Activated CD8-positive, alpha-beta T cell treated with anti-CD3 and anti-CD28 coated beads for 36 hours (primary cell): ENCODE measurements at places on chromosomes 4 and X. TPM values are rescaled to one million over a fixed set of nuclear protein-coding genes. Genes with fewer than 3 reads are reported as not detected.

DNA sequence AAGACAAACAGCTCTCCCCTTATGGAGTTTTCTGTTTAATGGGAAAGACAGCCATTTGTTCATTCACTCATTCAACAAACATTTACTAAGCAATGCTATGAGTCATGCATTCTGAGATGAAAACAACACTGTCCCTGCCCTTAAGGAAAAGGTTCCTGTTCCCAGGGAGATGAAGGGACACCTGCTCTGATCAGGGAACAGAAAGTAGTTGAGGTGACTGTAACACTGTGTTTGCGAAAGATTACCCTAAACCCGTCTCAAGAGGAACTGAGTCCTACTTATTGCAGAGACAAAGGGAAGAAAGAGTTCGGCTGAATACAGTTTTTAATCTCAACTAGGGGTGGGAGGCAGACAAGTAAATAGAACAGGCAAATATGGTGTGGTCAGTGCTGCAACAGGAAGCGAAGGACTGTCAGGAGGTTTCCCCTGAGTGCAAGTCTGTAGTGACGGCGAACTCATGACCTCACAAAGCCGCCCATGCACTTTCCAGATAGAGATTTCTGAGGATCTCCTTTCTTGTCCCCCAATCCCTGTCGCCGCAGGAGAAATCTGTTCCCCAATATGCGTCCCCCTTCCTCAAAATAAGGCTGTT, 712 bp downstream of the STX18 start:
- DNase-seq: peak; percentile 68

DNA sequence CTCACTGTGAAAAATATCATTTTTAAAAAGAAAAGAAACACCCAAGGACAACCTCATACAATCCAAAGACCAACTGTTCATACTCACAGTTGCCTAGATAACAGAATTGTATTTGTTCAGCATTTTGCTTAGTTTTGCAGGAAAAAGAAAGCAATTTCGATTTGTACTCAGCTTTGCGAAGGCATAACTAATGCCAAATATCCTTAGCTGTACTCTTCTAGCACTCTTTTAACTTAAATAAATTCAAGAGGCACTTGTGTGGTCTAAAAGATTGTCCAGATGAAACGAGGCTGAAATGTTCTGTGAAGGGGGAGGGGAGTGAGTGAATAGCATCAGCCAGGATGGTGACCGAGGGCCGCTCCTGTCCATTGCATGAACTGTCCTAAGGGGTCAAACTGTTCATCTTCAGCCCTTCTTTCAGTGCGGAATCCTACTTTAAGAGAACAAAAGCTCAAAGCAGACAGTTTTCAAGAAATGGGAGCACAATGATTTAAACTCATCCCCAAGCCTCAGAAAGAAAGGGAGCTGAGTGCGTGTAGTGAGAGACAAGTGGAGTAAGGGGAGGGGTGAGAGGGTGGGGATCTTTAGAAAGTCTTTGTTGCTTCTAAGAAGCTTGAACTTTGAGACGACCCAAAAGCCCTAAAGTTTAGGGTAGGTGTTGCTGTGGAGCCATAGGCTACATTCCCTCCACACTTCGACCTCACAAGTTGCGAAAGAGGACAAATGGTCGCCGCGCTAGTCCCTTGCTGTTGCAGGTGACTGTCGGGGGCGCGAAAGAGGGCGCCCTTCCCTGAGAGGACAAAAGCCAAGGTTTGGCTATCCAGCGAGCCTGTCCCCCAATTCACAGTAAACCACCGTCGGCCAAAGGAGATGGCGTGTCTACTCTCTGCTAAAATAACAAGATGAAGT, 4.0 kb upstream of the NEUROG2 start:
- peak; percentile 33 for DNase-seq

DNA sequence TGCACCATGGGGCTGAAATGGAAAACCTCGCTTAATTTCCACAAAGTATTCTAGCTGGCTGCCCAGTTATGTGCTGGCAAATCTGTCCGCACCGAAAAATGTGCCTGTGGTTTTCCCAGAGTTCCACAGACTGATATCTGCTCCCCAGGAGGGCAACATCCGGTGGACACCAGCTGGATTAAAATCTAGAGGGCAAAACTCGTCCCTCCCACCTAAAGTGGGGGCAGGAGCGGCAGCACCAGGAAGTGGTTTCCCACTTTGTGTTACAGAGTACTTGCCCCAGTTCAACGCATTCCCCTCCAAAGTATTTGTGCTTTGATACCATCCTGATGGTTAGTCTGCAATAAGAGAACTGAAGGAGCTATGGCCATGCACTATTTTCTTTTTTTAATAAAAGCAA, 187.6 kb downstream of the TSPAN5 start:
- no peak for DNase-seq

DNA sequence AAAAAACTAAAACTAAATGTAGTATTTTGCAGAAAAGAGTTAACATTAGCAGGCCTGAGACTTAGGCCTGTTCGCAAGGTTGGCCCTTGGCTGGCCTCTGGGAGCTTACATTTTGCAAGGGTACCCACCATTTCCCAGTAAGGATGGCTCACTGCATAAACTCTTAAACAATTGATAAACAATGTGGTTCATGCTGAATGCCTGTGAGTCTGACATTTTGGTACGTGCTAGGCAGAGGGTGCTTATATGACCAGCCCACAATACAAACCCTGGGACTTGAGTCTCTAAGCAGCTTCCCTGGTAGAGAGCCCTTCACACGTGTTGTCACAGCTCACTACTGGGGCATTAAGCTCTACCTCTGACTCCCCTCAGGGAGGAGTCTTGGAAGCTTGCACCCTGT, 7.4 kb downstream of the PRPS2 start:
- no peak for DNase-seq

DNA sequence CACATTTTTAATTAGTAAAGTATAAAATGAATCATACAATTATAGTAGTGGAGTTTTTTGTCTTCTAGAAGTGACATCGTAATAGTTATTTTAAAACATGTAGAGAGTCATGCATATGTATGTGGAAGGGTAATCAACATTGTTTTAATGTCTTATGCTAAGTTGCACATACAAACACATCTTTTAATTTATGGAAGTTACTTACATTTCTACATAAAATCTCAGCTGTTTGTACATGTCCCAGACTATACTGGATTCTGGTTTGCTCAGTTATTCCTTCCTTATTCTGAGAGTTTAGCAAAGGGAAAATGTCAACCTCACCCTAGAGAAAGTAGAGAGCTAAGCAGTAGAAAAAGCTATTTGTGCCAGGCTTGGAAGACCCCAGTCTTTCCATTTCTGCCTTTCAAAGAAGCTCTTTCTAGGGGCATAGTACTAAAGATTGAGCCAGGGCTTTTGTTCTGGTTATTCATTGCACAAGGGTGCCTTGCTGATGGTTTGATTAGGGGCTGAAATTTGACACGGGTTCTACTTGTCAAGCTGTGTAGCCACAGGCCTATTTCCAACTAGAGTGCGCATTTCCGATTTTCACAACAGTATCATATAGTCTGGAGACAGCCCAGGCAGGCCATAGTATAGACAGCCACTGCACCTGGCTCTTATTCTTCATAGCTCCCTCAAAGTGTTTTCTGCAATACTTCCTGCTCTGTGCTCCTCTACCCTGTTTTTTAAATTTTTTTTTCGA, 106.3 kb downstream of the RPA4 start:
- DNase-seq: no peak

DNA sequence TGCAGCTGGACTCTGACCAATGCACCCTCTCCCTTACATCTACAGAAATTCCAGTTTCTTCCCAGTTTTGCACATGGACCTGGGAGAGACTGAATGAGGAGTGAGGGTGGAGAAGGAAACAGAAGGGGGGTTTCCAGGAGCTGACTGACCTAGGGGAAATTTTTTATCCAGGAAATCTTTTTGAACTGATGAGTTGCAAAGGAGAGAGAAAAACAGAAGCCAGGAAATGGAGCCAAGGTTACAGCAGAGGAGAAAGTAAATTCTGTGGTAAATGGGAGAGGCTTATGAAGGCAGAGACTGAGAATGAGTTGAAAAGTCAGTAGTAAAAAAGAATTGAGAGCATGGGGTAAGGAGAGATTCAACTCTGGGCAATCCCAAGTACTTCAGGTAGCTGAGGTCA, 192.8 kb downstream of the SMIM20 start:
- no peak for DNase-seq

GRCh38 chr4:148868191-148868590, 426.0 kb upstream of the NR3C2 start:
- no peak for DNase-seq

DNA sequence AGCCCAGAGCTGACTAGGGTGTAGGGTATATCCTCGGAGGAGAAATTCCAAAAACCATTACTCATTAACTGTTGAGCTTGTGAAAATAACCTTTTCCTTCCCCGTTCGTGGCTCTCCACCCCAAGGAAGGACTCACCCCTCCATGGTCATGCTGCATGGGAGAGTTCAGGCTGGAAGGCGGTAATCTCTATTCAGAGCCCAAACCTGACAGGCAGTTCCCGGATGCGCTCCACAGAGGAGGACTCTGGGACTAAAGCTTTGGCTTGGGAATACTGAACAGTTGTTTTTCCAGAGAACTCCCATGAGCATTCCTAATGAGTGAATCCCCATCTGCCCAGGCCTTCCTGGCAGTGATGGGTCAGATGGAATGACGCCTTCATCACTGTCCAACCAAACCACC, 125.4 kb downstream of the BCOR start:
- DNase-seq: no peak

- DNase-seq: no peak
Measured at GRCh38 chr4:21664355-21664754, 284.2 kb downstream of the KCNIP4 start.

DNA sequence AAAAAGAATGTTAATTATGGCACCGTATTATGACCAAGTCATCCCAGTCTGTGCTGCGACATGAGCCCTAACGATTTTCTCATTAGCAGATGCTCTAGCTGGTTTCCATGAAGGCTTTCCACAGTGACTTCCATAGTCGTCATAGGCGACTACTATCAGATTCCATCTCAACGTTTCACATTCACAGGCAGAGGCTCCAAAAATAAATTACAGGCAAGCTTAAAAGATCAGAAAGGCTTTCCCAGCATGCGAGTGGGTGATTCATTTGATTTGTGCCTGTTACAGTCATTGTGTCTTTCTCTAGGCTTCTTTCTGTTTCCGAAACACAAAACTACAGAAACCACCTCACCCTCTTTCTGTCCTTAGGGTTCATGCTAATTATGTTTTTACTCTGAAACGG, 43.2 kb downstream of the PALLD start:
- DNase-seq: no peak

DNA sequence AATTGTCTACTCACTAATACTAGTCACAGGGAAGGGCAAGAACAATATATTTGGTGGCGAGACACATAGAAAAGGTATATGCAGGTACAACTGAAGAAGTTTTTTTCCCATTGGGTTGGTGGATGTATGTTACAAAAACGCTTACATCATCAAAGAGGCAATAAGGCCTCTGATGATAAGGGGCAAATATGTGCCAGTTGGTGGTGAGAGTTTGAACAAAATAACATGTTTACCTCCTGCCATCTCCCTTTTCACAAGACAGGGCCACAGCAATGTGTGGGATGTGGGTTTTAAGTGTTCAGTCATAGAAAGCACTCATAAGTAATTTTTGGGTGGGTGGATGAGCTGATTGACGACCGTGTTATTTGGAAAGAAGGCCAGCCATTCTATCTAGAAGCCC, 41.7 kb downstream of the PAGE2 start:
- DNase-seq: no peak

DNA sequence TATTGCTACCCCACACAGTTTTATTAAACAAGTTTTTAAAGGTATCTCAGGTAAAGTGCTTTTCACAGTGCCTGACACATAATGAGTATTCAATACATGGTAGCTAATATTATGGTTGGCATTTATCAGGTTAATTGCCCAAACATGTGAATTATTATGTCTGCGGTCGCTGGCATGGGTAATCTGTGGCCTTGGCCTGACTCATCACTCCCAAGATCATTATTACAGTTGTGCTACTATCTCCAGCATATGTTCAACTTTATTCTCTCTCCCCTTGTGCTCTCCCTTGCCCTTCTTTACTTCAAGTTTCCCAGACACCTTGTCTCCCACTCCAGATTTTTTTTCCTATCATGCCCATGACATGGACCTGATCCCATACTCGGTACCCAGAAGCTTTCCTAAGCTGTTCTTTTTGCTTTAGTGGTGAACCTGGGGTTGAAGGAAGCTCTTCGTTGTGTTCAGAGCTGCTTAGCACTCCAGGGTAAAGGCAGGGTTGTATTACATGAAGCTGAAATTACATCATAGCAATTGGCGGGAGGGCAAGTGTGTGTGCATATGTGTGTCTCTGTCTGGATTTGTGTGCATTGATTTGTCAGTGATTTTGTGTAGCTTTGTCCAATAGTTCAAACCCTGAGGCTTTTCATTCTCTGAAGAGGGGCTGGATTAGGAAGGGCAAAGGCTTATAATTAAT, 176.5 kb upstream of the NRK start:
- DNase-seq: no peak

GRCh38 chr4:26010304-26010703, 96.3 kb downstream of the SMIM20 start:
- DNase-seq: no peak

Gene KLB
- total RNA-seq: not detected

Gene PABPC1L2B
- not detected for total RNA-seq

Gene TRAM1L1
- not detected for total RNA-seq

Gene PRRG3
- not detected for total RNA-seq

Gene GSX2
- total RNA-seq: not detected

Gene EDA2R
- 1.2 TPM for total RNA-seq

Gene SRPX2
- total RNA-seq: not detected

Gene UGT2B11
- not detected for total RNA-seq

Gene FAT4
- not detected for total RNA-seq

Gene F9
- total RNA-seq: not detected

Gene SH3D19
- total RNA-seq: not detected

Gene GPRASP1
- total RNA-seq: 3.9 TPM
